ENCODE measurements at places on chromosomes 1 and 21. TPM values are rescaled to one million over a fixed set of nuclear protein-coding genes. Genes with fewer than 3 reads are reported as not detected.

Gene BRDT
- total RNA-seq: not detected

- peak; percentile 96 for DNase-seq
These were observed 90.2 kb upstream of the C1orf21 start for GRCh38 chr1:184296466-184297243.

- DNase-seq: no peak
These were observed 203.6 kb downstream of the PCP4 start for GRCh38 chr21:40070871-40071270.

Gene SLAMF6
- 1.4 TPM for total RNA-seq

DNA sequence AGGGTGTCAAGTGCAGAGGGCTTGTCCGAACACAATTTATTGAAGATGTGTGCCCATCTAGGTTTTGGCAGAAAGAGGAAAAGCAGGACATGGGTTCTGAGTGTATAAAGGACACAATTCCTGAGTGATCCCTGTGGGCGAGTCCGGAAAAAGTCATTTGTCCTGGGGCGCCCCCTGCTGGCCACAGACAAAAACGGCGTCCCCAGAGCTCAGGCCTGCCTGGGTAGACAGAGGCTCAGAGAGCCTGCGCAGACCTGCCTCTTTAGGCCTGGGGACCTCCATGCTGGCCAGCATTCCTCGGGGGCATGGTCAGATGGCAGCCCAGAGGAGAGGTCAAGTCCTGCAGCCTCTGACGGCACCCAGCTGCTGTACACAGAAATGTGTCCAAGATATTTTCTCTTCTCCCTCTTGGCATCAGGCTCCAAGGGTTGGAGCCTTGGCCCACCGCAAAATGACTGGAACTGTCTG is 65.5 kb upstream of the LRP8 start:
- peak; percentile 75 for DNase-seq

GRCh38 chr1:147215540-147215916 is 9.6 kb downstream of the FMO5 start:
- no peak for DNase-seq

Measured in left cardiac atrium (tissue), 4 donors.